CD14-positive monocyte (primary cell): ENCODE measurements at places on chromosomes 7 and 10.

GRCh38 chr10:6542999-6543430 is 37.1 kb downstream of the PRKCQ start:
- no peak for DNase-seq

DNA sequence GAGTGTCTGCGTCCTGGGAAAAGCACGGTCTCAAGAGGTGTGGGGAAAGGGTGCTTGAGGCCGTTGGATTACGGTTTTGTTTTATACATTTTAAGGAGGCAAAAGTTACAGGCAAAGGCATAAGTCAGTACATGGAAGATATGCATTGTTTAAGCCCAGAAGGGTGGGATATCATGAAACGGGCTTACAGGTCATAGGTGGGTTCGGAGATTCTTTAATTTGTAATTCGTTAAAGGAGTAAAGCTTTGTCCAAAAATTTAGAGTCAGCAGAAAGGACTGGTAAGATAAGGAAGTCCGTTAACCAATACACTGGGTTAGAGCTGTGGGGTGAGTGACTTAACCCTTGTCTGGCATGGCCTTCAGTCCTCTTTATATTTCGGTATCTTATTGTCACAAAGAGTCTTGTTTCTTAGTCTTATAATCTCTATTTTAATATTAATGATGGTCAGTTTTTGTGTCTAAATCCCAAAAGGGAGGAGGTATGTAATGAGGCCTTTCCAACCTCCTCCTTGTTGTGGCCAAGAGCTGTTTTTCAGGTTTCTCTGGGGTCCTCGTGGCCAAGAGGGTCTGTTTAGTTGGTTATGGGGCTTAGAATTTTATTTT is 12.7 kb downstream of the TSPAN14 start:
- no peak for DNase-seq

GRCh38 chr7:83270407-83270806 is 107.7 kb upstream of the PCLO start:
- no peak for DNase-seq

- no peak for DNase-seq
Measured at GRCh38 chr10:122962405-122962804, 8.4 kb upstream of the C10orf88 start.

DNA sequence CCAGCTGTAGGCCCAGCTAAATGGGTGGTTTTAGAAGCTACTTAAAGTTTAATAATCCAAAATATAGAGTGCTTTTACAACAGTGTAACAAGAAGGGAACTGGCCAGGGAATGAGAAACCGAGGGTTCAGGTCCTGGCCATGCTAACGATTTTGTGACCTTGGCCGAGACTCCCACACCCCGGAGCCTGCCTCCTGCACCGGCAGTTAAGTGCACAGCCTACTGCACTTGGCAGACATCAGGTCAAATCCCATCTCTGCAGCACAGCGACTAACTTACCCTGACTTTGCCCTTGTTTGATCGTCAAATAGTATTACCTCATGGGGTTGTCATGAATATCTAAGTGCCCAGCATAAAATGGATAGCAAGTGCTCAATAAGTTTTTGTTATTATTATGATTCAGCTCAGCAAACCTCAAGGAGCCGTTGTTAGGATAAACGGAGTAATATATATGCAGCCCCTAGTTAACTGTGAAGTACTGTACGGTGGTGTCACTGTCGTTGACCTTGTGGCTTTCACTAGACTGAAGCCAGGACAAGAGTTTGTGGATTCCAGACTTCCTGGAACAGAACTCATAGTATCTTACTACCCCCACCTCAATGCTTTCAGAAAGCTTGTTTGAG is 35.5 kb downstream of the LYZL1 start:
- DNase-seq, result no peak

GRCh38 chr10:83310688-83311087 is 828.6 kb upstream of the GHITM start:
- DNase-seq, result no peak

GRCh38 chr7:98701372-98701771 is 84.3 kb downstream of the NPTX2 start:
- DNase-seq, result no peak

- no peak for DNase-seq
Measured at GRCh38 chr7:138092486-138093028, 16.3 kb downstream of the AKR1D1 start.

GRCh38 chr10:117412469-117413010 is 37.3 kb upstream of the PDZD8 start:
- DNase-seq, result no peak

DNA sequence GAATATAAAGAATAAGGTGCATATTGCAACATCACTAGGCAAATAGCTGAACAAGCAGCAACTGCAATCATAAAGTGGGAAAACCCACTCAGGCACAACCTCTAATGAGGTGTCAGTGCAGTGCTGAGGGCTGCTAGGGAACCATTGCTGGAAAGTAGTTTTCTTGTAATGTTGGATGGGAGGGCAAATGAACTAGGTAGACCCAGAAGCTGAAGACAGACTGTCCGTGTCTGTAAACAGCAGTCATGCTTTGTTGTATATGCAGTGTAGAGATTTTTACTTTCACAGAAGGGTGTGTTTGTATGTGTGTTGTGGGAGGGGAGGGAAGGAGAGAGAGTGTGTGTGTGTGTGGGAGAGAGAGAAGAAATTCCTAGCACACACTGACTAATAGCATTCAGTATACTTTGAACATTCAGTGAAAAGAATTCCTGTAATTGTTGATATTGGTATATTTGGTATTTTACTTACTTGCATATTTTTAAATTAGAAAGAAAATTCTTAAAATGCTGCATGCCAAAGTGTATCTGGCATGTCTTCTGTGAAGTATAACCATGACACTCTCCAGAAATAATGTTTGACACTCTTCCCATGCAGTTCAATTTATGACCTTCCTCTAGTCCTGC is 28.8 kb downstream of the ITGB8 start:
- no peak for DNase-seq

- no peak for DNase-seq
Measured at GRCh38 chr10:93166134-93166533, 92.4 kb downstream of the CYP26A1 start.

DNA sequence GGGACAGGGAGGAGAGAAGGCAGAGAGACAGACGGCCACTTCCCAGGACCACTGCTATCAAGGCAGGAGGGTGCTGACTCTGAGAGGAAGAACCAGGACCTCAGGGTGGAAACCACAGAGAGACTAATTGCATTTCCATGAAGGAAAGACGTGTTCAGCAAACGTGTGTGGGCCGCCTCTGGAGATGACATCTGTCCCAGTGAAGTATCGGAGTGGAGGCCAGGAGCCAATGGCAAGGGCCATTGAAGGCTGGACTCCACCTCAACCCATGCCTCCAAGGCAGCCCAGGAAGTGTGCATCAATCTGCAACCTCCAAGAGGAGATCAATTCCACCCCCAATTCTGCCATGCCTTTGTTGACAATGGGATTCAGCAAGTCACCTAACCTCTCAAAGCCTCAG is 229.9 kb downstream of the USP6NL start:
- no peak for DNase-seq

DNA sequence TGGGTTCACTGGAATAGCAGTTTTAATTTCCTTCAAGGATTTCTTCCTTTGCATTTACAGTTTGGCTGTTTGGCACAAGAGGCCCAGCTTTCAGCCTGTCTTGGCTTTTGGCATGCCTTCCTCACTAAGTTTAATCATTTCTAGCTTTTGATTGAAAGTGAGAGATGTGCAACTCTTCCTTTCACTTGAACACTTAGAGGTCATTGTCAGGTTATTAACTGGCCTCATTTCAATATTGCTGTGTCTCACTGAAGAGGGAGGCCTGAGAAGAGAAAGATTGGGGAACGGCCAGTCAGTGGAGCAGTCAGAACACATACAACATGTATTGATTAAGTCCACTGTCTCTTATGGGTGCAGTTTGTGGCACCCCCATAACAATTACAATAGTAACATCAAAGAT is 33.9 kb downstream of the PTTG1IP2 start:
- no peak for DNase-seq

DNA sequence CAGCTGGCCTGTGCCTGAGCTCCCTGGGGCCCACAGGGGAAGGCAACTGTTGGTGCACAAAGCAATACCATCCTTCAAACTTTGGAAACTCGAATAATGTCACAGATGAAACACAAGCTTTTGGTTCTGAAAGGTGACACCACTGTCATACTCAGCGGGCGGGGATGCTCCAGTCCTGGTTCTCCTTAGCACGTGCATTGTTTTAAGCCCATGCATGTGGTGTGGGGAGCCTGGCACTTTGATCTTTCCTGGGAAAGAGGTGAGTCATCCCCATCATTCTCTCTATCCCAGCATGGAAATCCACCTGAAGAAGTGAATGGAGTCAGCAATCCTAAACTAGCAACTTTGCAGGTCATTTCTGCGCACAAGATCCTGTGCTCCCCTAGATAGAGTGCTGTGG is 119.6 kb downstream of the GLRX3 start:
- no peak for DNase-seq

GRCh38 chr10:86699125-86699524 is 30.8 kb downstream of the LDB3 start:
- DNase-seq, result no peak
